ENCODE measurements at places on chromosomes 6 and 20.

- no peaks in the 10 kb centered on the region for H3K36me3 ChIP-seq
- no peak overlapping the region for H3K4me3 ChIP-seq
- DNase-seq = no peak
These were observed 81.5 kb upstream of the EDN1 start for GRCh38 chr6:12208673-12209072.

DNA sequence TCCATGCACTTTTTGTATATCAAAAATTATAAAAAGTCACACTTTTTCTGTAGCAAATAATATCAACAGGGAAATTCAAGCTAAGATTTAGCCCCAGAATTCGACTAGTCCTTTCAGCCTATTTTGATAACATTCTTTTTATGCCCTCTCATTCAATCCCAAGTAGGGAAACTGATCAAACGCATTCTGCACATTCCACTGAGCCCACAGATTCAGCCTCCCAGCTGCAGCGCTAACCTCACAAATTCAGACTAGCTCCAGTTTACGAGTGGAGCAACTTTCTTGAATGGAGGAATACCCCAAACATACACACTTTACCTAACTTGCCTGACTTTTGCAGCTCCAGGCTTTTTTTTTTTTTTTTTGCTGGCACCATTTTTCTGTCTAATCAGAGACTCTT is 70.3 kb upstream of the HEY2 start:
- peaks cover 33% of the 10 kb centered on the region for H3K27me3 ChIP-seq
- no peak for DNase-seq
- no peak overlapping the region for H3K4me3 ChIP-seq
- H3K36me3 ChIP-seq = no peaks in the 10 kb centered on the region
- peaks cover 10% of the 10 kb centered on the region for H3K4me1 ChIP-seq
- no peak overlapping the region for H3K27ac ChIP-seq

GRCh38 chr20:40233406-40233805 is 455.6 kb downstream of the MAFB start:
- no peak for DNase-seq
- peaks cover 3% of the 10 kb centered on the region for H3K27me3 ChIP-seq
- H3K36me3 ChIP-seq = no peaks in the 10 kb centered on the region
- H3K4me1 ChIP-seq = no peaks in the 10 kb centered on the region
- H3K27ac ChIP-seq = no peak overlapping the region

GRCh38 chr6:160972111-160972510 is 19.5 kb upstream of the MAP3K4 start:
- no peak overlapping the region for H3K4me3 ChIP-seq
- H3K4me1 ChIP-seq = no peaks in the 10 kb centered on the region
- peaks cover 6% of the 10 kb centered on the region for H3K27me3 ChIP-seq

DNA sequence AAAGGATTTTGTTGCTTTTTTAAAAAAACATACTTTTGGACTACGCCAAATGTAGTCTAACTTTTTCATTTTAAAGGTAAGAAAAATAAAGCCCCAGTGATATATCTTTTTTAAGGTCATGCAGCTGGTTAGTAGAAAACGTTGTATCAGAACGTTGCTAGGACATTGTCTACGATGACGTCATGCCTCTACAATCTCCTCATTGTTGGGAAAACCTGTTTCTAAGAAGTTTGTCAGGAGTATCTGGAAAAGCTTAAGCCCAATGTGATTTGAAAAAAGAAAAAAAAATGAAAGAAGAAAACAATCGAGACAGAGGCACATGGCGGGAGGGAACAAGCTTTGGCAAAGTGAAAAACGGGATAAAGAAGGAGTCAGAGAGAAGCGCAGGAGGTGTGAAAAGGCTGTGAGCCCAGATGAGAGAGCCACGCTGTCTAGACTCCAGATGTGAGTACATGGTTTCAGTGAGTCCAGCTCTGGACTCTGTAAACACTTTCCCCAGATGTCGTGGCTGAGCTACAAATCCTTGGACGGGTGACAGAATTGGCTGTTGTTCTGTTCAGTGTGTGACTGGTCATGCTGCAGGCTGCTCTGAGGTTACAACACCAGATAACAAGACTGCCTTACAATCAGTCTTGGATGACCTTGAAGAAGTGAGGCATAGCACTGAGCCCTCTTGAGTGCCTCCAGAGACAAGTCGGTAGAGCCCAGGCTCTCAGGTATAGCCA is 656.7 kb upstream of the ID4 start:
- H3K27me3 ChIP-seq = no peaks in the 10 kb centered on the region
- H3K4me1 ChIP-seq = no peaks in the 10 kb centered on the region
- no peak overlapping the region for H3K4me3 ChIP-seq
- no peak overlapping the region for H3K27ac ChIP-seq

GRCh38 chr6:63936399-63936798 is 300.8 kb downstream of the PHF3 start:
- no peak overlapping the region for H3K4me3 ChIP-seq
- H3K4me1 ChIP-seq = no peaks in the 10 kb centered on the region
- H3K27ac ChIP-seq = no peak overlapping the region
- H3K27me3 ChIP-seq = no peaks in the 10 kb centered on the region

GRCh38 chr6:117253785-117254184 is 11.6 kb upstream of the VGLL2 start:
- no peaks in the 10 kb centered on the region for H3K4me1 ChIP-seq
- H3K4me3 ChIP-seq = no peak overlapping the region
- H3K27ac ChIP-seq = no peak overlapping the region
- H3K27me3 ChIP-seq = no peaks in the 10 kb centered on the region

- no peak overlapping the region for H3K4me3 ChIP-seq
- H3K27me3 ChIP-seq = no peaks in the 10 kb centered on the region
- H3K4me1 ChIP-seq = peaks cover 15% of the 10 kb centered on the region
- peaks cover 6% of the 10 kb centered on the region for H3K36me3 ChIP-seq
These were observed 10.8 kb upstream of the WTAP start for GRCh38 chr6:159716247-159717096.

GRCh38 chr6:159067334-159067733 is 22.5 kb upstream of the TAGAP start:
- no peak overlapping the region for H3K4me3 ChIP-seq
- no peak overlapping the region for H3K27ac ChIP-seq
- peaks cover 6% of the 10 kb centered on the region for H3K36me3 ChIP-seq

GRCh38 chr6:22366214-22366613 is 69.4 kb upstream of the PRL start:
- no peak for DNase-seq
- no peaks in the 10 kb centered on the region for H3K36me3 ChIP-seq
- no peak overlapping the region for H3K4me3 ChIP-seq
- no peaks in the 10 kb centered on the region for H3K4me1 ChIP-seq

GRCh38 chr20:56859801-56860261 is 230.7 kb downstream of the TFAP2C start:
- H3K27ac ChIP-seq = no peak overlapping the region
- no peak for DNase-seq
- H3K4me3 ChIP-seq = no peak overlapping the region
- H3K27me3 ChIP-seq = peaks cover 34% of the 10 kb centered on the region
- no peaks in the 10 kb centered on the region for H3K4me1 ChIP-seq

DNA sequence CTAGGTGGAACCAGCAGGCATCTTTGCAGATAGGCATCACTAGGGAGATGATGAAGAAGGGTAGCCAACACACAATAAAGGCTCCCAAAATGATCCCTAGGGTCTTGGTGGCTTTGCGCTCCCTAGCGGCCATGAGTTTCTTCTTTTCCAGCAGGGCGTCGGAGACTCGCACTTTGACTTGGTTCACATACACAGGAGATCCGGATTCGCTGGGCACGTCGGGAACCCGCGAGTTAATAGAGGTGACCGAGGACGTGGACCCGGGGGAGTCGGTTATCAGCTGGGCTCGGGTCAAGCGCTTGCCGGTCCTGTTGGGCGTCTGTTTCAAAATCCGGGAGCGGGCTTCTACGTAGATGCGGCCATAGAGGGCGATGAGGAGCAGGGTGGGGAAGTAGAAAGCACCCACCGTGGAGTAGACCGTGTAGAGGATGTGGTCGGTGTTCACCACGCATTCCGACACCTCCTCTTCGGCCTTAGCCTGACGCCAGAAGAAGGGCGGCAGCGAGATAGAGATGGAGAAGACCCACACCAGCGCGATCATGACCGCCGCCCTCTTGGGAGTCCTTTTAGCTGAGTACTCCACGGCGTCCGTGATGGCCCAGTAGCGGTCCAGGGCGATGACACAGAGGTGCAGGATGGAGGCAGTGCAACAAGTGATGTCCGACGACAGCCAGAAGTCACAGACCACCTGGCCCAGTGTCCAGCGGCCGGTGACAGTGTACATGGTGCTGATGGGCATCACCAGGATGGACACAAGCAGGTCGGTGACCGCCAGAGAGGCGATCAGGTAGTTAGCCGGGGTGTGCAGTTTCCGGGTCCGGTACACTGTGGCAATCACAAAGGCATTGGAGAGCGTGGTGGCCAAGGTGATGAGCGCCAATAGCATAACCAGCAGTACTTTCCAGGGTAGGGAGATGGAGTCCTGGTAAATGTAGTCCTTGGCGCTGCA is 658 bp downstream of the HTR1B start:
- H3K27me3 ChIP-seq = peaks cover 60% of the 10 kb centered on the region
- peak overlapping the region; percentile 18 for H3K4me3 ChIP-seq
- no peaks in the 10 kb centered on the region for H3K36me3 ChIP-seq
- H3K27ac ChIP-seq = no peak overlapping the region

DNA sequence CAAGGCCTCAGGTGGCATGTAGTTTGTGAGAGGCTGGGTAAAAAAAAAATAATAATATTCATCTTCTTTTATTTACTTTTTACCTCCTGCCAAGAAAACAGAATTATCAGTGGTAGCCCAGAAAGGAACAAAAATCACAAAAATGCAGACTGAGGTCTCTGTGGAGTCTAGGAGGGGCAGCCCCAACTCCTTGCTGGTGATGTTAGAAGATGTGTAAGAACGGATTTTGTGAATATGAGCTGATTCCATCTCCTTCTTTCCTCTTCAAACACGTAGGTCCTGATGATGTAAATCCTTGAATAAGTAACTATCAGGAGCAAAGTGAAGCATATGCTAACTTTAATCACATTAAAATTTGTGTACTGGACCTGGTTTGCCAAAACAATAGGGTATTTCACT is 226.8 kb downstream of the EYA4 start:
- no peaks in the 10 kb centered on the region for H3K4me1 ChIP-seq
- DNase-seq = no peak
- H3K27ac ChIP-seq = no peak overlapping the region

DNA sequence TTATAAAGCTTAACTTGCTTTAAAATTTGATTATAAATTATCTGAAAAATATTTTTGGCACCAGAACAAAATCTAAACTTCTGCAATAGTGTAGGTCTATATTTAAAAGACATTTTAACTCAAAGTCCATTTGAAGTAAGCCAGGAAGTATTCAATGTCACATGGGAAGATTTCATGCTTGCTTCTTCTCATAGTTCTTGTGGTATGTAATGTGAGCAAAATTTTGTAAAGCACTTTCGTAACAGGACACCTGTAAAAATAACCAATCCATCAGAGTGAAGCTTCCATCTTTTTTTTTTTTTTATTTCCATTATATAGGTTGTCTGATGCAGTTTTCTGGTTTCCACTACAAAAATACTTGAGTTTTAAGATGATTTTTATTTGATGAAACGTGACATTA is 386.1 kb downstream of the LAMA2 start:
- no peak for DNase-seq
- H3K27me3 ChIP-seq = peaks cover 3% of the 10 kb centered on the region
- no peaks in the 10 kb centered on the region for H3K36me3 ChIP-seq
- no peak overlapping the region for H3K4me3 ChIP-seq
- no peak overlapping the region for H3K27ac ChIP-seq

DNA sequence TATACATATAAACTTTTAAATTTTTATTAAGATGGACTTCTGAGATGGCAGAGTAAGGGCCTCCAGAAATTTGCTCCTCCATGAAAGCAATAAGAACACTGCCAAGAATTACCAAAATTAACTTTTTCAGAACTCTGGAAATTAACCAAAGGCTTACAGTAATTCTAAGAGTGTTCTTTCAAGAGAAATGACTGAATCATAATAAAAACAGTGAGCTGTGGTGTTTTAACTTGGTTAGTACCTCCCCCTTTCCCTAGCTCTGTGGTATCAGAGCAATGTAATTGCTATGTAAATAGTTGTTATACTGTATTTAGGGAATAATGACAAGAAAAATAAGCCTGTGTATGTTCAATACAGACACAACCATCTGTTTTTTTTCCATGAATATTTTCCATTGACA is 19.0 kb downstream of the HECA start:
- H3K27ac ChIP-seq = no peak overlapping the region
- H3K4me3 ChIP-seq = no peak overlapping the region
- H3K4me1 ChIP-seq = peaks cover 78% of the 10 kb centered on the region
- no peaks in the 10 kb centered on the region for H3K27me3 ChIP-seq

- peaks cover 20% of the 10 kb centered on the region for H3K27me3 ChIP-seq
- H3K27ac ChIP-seq = no peak overlapping the region
- no peaks in the 10 kb centered on the region for H3K36me3 ChIP-seq
- no peaks in the 10 kb centered on the region for H3K4me1 ChIP-seq
These were observed 256.8 kb upstream of the PMEPA1 start for GRCh38 chr20:57966620-57967019.

GRCh38 chr6:16480763-16481560 is 242.6 kb downstream of the GMPR start:
- H3K36me3 ChIP-seq = peaks cover 57% of the 10 kb centered on the region
- peaks cover 93% of the 10 kb centered on the region for H3K4me1 ChIP-seq
- peak overlapping the region; percentile 94 for H3K27ac ChIP-seq
- peak overlapping the region; percentile 29 for H3K4me3 ChIP-seq
- no peaks in the 10 kb centered on the region for H3K27me3 ChIP-seq

DNA sequence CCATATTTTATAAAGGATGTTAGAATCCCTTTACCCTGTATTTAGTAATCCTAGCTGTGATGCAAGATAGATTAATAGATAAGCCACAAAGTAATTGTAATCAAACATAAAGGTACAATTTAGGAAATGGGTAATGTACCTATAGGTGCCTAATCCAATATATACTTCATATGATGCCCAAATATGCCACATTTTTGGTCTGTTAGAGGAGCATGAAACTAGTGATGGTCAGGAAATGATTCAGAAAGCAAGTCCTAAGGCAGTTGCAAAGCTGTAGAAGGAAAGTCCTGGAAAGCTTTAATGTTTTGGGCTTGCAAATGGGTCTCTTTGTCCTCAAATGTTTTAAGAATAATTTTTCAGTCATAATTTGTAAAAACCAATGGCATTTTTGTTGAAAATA is 76.6 kb upstream of the PTPRK start:
- H3K36me3 ChIP-seq = no peaks in the 10 kb centered on the region
- H3K4me1 ChIP-seq = peaks cover 3% of the 10 kb centered on the region
- no peak for DNase-seq

DNA sequence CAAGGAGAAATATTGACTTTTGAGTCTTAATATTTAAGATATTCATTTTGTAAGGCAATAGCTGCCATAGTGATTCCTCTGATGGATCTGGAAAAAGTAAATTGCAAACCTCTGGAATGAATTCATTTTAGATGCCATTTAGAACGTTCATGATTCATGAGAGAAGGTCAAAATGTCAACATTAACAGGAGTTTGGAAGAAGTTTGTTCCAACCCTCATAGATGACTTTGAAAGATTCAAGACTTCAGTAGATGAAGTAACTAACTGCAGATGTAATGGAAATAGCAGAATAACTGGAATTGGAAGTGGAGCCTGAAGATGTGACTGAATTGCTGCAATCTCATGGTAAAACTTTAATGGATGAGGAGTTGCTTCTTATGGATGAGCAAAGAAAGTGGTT is 100.9 kb upstream of the CCN2 start:
- H3K27ac ChIP-seq = no peak overlapping the region
- no peak for DNase-seq
- H3K27me3 ChIP-seq = no peaks in the 10 kb centered on the region
- no peaks in the 10 kb centered on the region for H3K4me1 ChIP-seq

GRCh38 chr20:32610472-32611218 is 25.5 kb upstream of the NOL4L start:
- DNase-seq = no peak
- H3K4me3 ChIP-seq = no peak overlapping the region

Data from activated naive CD4-positive, alpha-beta T cell treated with anti-CD3 and anti-CD28 coated beads, Interleukin-2, amount 10 ng/mL, durations not matched to agents 7 days and 5 days (primary cell).